ENCODE measurements at places on chromosomes 7 and 10. TPM values are rescaled to one million over a fixed set of nuclear protein-coding genes. Genes with fewer than 3 reads are reported as not detected.

- DNase-seq = no peak
These were observed 15.1 kb upstream of the ZMIZ1 start for GRCh38 chr10:79053481-79054202.

The SDK1 gene
- 0.43 TPM for total RNA-seq

GRCh38 chr7:117200786-117201458, 121.9 kb downstream of the WNT2 start:
- DNase-seq = no peak

The TUBAL3 gene
- not detected for total RNA-seq

The TSC22D4 gene
- 26.4 TPM for total RNA-seq

DNA sequence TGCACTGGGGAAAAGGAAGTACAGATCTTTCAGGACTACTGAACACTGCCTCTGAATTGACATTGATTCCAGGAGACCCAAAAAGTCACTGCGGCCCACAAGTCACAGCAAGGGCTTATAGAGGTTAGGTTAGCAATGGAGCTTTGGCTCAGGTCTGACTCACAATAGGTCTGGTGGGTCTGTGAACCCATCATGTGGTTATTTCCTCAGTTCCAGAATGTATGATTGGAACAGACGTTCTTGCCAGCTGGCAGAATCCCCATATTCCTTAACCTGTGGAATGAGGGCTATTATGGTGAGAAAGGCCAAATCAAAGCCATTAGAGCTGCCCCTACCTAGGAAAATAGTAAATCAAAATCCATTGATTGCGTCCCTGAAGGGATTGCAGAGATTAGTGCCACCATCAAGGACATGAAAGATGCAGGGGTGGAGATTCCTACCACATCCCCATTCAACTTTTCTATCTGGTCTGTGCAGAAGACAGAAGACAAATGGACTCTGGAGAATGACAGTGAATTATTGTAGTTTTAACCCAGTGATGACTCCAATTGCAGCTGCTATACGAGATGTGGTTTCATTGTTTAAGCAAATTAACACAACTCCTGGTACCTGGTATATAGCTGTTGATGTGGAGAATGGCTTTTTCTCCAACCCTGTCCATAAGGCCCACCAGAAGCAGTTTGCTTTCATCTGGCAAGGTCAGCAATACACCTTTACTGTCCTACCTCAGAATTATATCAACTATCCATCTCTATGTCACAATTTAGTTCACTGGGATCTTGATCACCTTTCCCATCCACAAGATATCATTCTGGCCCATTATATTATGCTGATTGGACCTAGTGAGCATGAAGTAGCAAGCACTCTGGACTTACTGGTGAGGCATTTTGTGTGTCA, 44.5 kb upstream of the PIK3CG start:
- DNase-seq = no peak

The GNGT1 gene
- total RNA-seq = not detected

DNA sequence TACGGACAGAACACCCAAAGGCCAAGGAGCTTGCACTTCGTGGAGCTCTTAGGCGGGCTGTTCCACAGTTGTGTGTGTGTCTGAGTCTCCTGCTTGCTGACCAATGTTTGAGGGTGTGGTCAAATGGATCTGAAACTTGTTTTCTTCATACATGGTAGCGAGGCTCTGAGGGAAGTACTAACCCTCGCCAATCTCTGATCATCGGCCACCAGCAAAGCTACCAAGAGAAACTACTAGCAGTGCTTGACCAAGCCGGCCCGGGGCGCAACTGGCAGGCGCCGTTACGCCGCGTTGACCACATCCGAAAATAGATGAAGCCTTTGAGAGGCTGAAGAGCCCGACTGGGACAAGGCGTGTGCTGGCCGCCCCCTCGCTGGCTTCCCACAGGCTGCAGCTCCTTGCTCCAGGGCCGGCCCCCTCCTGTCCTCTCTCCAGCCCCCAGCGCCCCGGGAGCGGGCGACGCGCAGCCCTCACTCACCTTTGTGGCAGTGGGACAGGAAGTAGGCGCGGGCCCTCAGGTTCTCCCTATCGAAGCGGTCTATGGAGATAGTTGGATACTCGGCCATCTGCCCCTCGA, 384 bp downstream of the DCLRE1C start:
- peak; percentile 63 for DNase-seq

DNA sequence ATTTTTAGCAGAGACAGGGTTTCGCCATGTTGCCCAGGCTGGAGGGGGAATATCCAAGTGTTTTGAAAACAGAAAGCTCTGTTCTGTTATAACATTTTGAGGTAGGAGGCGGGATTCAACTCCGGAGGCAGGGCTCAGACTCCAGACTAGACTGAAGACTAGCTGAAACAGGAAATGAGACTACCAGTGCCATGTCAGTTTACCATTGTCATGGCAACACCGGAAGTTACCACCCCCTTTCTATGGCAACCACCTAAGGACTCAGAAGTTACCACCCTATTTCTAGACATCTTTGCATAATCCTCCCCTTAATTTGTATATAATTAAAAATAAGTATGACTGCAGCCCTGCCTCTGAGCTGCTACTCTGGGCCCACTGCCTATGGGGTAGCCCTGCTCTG, 1069.1 kb upstream of the AUTS2 start:
- no peak for DNase-seq

The GPC2 gene
- total RNA-seq = 0.43 TPM

- DNase-seq = no peak
These were observed 9.9 kb upstream of the STEAP2 start for GRCh38 chr7:90201500-90202195.

DNA sequence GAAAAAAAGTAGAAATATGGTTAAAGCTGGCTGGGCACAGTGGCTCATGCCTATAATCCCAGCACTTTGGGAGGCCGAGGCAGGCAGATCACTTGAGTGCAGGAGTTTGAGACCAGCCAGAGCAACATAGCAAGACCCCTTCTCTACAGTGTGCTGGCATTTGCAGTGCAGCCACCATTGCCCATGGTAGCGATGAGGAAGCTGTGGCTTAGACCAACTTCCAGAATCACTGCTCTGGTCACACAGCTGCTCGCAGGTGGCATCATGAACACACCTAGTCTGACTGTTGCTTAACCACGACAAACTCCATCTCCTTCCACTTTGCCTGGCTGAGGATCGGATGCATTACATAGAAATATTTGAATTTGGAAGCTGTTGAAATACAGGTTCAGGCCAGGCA, 137.1 kb downstream of the CUX1 start:
- no peak for DNase-seq

DNA sequence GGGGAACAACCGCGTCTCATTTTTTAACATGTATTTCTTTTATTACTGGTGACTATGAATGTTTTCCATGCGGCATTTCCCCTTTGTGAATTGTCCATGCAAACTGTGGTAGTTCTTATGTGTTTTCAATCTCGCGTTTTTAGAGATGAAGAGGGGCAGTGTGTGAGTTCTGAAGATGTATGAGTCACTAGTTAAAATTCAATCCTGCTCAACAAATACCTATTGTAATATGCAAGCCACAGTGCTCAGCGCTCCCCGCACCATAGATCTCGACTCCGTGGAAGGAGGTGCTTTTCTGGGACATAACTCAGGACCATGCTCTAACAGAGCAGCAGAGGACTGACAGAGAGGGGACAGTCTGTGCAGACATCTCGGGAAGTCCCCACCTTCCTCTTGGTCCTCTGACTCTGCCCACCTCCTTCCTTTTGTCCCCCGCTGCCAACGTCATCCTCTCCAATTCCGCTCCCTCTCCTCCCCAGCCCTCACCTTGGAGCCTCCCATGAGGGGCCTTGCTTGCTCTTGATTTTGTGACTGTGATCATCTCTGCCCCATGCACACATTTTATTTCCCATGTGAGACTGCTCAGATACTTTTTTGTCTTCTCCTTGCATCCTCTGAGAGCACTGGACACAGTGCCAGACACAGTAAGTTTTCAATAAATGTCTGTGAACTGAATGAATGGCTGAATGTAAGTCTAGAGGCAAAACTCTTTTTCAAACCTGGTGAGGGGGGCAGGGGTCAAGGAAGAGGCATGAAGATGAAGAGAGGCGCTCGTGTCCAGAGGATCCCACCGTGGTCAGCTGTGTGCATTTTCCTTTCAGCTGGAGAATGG, 42.7 kb upstream of the PLEKHA1 start:
- no peak for DNase-seq

DNA sequence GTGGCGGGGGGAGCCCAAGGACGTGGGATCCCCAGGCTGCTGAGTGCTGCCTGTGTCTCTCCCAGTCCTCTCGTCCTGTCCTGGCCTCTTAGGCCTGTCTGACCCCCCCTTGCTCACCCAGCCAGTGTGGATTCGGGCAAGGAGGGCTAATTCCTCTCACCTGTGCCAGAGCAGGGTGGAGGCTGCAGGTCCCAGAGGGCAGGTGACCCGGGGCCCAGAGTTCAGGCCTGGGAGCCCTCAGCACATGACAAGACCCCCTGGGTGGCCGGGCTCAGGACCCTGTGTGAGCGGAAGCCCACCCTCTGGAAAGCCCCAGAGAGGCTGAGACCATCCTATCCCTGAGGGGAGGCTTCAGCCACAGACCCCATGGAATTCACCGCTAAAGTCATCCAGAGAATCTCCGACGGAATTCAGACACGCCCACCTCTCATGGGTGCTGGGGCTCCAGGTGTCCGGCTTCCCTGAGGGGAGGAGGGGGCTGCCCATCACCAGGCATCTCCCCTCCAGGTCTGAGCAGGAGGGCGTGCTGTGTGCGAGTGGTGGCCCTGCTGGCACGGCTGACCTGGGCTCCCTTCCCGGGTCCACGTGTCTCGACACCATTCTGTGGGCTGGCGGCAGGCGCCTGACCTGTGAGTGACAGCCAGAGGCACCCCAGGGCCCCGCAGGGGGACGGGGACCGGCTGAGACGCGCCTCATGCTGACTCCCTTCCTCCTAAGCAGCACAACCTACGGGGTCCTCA, 5.0 kb downstream of the KNDC1 start:
- DNase-seq = no peak

DNA sequence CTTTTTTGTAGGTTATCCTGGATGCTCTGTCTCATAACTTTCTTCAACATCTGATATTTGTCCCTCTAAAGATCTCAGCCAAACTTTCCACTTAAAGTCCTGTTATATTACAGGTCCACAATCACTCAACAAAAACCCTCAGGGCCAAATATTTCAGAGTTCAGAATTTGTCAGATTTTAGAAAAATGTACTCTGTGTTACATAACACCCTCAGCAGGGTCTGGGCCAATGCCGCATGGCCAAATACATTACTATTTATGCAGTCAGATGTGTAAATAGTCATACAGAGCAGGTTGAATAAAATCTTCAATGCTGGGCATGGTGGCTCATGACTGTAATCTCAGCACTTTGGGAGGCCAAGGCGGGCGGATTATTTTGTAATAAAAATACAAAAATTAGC, 11.5 kb downstream of the RAB19 start:
- DNase-seq = no peak

DNA sequence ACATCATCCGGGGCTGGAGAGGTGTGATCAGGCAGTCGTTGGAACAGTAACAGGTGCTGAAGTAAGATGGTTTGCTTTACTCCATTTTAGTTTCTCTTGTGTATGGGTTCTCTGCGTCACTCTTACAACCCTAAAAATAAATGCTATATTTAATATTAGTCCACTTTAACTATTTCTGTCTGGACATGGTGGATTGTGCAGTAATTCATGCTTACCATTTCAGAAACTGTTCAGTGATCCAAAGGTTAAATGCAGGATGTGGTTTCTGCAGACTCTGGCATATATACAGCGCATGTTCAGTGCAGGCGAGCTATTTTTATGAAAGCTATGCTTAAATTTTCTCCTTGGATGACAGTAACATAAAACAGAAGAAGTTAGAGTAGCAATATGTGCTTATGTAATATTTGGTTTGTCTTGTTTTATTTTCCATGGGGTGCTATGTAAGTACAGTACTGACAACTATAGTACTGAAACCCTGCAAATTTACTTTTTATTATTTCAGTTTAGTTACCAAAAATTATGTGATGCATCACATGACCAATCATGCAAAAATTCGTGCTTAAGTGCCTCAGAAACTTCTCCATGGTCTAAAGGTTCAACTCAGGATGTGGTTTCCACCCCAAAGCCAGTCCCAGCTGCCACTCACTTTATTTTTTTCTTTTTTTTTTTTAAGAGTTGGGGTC, 46.6 kb upstream of the GRID1 start:
- DNase-seq = peak; percentile 81

DNA sequence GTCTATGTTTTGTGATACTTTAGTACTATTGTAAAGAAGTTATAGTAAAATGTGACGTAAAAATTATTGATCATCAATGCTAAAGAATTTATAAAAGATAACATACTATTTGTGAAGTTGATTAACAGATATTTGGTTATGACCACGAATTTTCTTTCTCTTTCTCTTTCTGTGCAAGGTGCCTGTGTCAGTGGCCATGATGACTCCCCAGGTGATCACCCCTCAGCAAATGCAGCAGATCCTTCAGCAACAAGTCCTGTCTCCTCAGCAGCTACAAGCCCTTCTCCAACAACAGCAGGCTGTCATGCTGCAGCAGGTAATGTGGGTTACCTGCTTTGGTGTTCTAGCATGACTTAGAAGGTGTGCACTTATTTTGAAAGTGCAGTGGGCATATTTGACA, 213.7 kb downstream of the FOXP2 start:
- no peak for DNase-seq

DNA sequence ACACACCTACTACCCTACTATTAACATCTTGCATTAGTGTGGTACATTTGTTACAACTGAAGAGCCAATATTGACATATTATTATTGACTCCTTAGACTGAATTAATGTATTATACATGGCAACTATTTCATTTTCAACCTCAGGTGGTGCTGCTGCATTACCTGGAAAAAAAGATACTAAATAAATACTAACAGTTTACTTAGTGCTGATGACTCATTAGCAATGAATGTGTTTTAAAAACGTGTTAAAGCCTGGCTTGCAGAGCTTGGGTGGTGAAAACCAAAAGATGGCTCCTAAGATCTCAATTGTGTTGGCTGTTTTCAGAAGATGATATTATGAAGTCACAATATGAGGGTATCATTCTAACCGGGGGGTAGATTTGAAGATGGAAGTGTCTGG, 34.8 kb downstream of the CFAP43 start:
- peak; percentile 1 for DNase-seq

DNA sequence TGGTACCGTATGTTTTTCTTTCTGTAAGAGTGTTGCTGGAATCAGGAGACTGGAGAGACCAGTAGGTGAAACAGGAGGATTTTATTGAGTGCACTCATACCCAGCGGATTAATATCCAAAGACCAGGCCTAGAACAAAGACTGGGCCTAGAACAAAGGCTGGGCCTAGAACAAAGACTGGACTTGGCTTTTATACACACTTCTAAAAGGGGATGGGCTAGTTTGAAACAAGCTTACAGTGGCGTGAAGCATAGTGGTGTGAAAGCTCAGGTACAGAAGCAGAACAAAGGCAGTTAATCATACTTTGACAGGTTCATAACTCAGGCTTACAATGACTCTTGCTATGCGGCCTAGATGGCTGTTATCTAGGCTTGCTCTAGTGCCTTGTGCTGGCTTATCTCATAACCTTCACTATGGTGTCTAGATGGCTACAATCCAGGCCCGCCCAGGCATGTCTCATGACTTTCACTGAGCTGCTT, 67.7 kb downstream of the TRIM24 start:
- peak; percentile 23 for DNase-seq

DNA sequence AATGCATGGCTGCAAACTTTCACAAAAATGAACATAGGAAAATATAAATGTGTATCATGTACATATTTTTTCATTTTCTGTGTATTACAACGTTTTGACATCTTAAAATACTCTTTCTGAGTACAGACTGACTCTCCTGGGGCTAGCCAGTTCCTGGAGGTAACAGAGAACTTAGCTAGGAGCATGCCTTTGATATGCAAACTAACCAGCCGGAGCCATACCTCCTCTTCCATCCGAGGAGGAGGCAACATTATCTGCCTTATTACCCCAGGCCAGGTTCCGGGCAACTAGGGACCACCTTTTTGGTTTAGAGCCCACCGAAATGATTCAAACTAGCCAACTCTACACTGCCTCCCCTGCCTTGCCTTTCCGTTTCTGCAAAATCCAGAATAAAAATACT, 33.7 kb upstream of the HECW1 start:
- DNase-seq = no peak

All from fibroblast of villous mesenchyme (primary cell).